Stimulated activated CD4-positive, alpha-beta T cell treated with anti-CD3 and anti-CD28 coated beads, Interleukin-1b, Interleukin-23, amount 100 ng/mL, for 1 hour (primary cell): ENCODE measurements at places on chromosomes 13 and 19.

- no peak for DNase-seq
Observed at GRCh38 chr19:275958-276646, 15.1 kb downstream of the PLPP2 start.

DNA sequence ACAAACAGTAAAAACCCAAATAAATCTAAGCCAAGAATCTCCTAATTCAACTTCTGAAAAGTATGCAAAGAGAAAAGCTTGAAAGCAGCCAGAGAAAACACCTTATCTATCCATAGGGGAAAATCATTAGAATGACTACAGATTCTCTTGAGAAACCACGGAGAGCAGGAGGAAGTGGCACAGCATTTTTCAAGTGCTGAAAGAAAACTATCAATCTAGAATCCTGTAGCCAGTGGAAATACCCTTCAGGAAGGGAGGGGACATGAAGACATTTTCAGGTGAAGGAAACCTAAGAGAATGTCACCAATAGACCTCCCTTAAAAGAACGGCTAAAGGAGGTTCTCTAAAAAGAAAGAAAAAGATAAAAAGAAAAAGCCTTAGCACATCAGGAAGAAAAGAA lies 66.2 kb upstream of the XPO4 start:
- DNase-seq = no peak

GRCh38 chr13:50222569-50223332 lies 207.5 kb downstream of the KCNRG start:
- DNase-seq = no peak

DNA sequence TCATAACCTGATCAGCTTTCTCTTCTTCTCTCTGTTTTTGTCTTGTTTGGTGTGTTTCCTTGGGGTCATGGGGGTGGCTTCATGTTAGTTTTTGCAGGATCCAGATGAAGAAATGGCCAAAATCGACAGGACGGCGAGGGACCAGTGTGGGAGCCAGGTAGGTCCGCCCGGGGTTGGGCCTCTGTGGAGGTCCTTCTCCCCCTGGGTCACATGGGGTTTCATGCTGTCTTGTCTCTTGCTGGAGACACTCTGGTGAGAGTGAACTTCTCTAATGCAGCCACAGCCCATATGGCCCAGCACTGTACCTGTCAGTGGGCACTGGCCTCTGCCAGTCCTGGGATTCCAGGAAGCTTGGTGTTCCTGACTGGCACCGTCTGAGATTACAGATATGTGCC lies 1.1 kb downstream of the CCNE1 start:
- DNase-seq = no peak

GRCh38 chr19:14114854-14115253 lies 2.7 kb downstream of the PRKACA start:
- DNase-seq = no peak

DNA sequence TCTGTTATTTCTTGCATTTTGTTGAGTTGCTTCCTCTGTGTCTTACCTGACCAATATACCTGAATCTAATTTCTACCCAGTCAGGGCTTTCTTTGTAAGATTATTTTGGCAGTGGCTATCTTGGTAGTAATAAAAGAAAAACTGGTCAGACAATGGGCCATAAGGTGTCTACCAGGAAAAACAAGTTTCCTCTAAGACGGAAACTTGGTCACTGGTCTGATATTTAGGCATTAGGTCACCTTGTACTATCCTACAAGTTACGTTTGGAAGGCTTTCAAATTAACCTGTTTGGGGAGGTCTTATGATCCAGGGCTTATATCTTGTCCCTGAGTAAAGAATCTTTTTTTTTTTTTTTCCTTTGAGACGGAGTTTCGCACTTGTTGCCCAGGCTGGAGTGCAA lies 9.2 kb downstream of the ZNF823 start:
- DNase-seq = no peak

- DNase-seq = no peak
Observed at GRCh38 chr13:76715621-76716020, 170.6 kb downstream of the KCTD12 start.

GRCh38 chr19:53365899-53366493 lies 491 bp downstream of the ZNF525 start:
- no peak for DNase-seq

GRCh38 chr19:38921420-38922274 lies 8.9 kb downstream of the SARS2 start:
- no peak for DNase-seq

- DNase-seq = no peak
Observed at GRCh38 chr13:50693727-50694126, 149.8 kb downstream of the DLEU7 start.

GRCh38 chr13:111115061-111115964 lies at the start of gene ARHGEF7:
TSS of gene ARHGEF7 (plus strand) at chr13:111115310. CDS start at chr13:111115527, 217 bp downstream.
- DNase-seq = no peak

DNA sequence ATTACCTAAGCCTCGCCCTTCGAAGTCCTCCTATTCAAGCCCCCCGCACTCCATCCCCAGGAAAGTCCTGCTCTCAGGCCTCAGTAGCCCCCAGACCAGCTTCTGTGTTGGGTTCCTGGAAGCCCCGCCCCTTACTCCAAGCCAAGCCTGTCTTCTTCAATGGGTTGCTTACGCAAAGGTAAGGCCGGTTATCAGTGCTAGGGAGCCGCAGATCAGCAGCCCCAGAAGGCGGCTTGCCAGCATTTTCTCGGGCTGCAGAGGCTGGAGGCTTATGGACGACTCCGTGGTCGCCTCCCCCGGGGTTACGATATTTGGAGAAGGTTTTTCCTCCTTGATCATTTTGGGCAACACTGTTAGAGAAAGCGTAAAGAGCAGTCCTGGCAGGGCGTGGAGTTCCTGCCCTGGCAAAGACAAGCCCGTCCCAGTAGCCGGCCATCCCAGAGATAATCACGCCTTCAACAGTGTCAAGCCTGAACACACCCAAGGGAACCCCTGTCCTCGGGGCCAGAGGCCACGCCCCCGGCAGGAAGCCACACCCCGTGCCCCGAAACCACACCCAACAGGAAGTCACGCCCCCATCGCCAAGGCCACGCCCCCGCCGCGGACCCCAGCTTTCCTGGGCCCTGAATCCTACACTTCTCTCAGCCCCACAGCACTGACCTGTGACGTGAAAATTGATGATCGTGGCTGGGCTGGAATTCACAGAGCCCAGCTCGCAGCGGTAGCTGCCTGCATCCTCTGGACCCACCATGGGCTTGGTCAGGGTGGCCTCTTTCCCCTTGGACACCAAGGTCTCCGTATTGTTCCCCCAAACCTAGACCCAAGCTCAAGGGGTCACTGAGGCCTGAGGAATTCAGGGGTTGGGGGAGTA lies 954 bp upstream of the RASIP1 start:
- no peak for DNase-seq

DNA sequence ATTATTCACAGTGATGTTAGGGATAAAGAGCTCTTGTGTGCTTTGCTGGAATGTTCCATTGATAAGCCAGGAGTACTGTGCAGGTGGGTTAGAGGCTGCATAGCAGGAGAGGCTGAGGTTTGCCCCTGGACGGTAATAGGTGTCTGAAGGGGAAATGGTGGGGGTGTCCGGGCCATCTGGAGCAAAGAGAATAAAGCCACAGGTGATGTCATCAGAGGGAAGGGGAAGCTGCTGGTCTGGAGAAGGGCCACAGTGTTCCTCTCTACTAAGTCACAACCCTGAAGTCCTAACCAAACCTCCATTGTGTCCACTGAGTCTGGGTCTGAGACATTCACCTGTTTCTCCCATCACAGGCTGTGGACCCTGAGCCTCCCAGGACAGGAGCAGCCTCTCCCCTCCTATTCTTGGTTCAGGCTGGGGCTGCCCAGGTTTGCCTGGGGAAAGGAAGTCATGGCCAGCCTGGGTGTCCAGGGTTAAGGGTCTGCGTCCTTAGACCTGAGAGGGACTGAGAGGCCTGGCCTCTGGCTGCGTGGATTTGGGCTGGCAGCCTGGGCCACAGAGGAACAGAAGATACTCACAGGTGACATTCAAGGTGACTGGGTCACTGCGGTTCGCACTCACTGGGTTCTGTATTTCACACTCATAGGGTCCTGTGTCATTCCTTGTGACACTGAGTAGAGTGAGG lies 6.8 kb downstream of the CEACAM1 start:
- DNase-seq = no peak

DNA sequence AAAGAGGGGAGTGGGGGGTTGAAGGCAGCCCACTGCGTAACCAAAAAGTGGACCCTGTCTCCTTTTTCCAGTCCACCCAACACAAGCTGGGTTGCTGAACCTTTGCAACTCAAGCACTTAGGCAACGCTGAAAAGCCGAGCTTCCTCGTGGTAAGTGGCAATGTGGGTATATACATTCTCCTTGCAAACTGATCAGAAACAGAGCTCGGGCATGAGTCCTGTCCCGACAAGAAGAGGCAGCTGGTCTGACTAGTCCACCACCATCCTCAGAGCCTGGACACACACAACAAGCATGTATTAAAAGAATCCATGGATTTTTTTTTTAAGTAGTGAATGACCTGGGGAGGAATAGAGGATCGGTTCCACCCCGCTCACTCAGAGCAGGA lies 240.6 kb upstream of the ZNF507 start:
- no peak for DNase-seq

GRCh38 chr13:80012251-80012650 lies 328.7 kb downstream of the SPRY2 start:
- DNase-seq = no peak

DNA sequence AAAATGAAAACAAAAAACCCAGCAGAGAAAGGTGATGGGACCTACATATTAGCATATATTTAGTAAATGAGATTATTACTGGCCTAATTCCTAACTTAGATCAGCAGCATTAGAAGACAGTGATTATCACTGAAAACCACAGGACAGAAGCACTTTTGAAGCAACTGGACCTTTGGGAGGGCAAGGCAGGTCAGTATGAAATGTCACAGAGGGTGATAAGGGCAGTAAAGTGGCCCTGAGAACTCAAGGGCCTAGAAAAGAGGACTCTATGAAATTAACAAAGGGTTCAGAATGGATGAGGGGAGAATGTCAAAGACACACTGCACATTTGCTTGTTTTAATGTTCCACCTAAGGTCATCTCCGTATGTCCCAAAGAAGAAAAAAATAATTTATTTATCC lies 148.7 kb downstream of the VWA8 start:
- no peak for DNase-seq

- DNase-seq = no peak
Observed at GRCh38 chr19:10761443-10762250, 43.8 kb downstream of the DNM2 start.

GRCh38 chr19:49327878-49328544 lies 3.0 kb upstream of the SLC6A16 start:
- peak; percentile 25 for DNase-seq

- DNase-seq = no peak
Observed at GRCh38 chr19:47486900-47487299, 2.9 kb upstream of the KPTN start.

- no peak for DNase-seq
Observed at GRCh38 chr19:17841810-17842662, 5.7 kb downstream of the JAK3 start.

DNA sequence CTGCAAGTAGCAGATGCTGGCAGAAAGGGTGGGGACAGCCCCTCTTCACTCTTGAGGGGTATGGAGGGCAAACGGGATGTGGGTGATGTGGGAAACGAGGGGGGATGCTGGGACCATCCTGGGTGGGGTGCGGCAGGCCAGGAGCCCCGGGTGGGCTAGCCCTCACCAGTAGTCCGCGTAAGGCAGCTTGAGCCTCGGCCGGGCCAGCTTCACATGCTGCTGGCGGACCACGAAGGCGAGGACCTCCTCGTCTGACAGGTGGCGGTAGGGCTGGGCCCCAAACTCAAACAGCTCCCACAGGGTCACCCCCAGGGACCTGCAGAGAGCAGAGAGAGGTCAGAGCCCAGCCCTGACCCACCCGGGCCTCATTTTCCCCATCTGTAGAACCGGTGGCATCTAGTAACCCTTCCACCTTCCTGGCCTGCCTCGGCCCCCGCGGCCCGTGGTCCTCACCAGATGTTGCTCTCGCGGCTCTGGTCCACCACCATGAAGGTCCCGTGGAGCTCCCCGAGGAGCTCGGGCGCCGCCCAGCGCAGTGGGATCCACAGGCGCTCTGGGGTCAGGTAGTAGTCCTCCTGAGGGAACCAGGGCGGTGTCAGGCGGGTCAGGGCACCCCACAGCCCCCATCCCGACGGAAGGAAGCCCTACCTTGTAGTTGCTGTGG lies 10.7 kb downstream of the LMTK3 start:
- DNase-seq = no peak

GRCh38 chr19:54459282-54460229 lies 4.0 kb downstream of the LENG9 start:
- DNase-seq = no peak

DNA sequence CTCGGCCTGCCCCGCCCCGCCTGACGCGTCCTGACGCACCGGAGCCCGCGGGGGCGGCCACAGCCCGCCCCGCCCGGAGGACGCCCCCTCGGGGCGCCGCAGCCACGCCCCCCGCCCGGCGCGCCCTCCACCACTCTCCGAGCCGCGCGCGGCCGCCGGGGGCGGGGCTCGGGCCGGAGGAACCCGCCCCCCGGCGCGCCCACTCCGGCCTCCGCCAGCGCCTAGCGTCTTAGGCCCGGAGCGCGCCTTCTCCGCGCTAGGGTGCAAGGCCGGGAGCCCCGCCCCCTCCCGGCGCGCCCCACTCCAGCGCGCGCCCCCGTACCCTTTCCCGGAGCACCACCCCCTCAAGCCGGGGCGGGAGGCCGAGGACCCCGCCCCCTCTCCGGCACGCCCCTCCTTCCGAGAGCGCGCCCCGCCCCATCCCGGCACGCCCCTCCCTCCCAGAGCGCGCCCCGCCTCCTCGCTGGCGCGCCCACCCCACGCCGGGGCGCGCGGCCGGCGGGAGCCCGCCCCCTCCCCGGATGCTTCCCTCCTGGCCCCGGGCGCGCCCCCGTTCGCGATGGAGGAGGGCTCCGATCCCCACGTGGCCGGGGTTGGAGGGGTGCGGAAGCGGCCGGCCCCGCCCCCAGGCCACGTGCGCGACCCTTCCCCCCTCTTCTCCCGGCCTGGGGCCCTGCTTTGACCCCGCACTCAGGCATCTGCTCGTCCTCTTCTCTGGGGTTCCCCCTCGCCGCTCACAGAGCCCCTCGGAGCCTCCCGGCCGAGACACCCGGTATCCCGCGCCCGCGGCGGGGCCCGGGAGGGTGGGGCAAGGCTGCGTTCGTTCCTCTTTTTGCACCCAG lies 480 bp upstream of the KLF16 start:
- peak; percentile 89 for DNase-seq

GRCh38 chr13:50844084-50844875 lies 788 bp upstream of the DLEU7 start:
- no peak for DNase-seq
